ENCODE measurements at places on chromosomes 16 and 17.

GRCh38 chr17:48551214-48551555, 6.3 kb upstream of the HOXB2 start:
- DNase-seq: no peak

DNA sequence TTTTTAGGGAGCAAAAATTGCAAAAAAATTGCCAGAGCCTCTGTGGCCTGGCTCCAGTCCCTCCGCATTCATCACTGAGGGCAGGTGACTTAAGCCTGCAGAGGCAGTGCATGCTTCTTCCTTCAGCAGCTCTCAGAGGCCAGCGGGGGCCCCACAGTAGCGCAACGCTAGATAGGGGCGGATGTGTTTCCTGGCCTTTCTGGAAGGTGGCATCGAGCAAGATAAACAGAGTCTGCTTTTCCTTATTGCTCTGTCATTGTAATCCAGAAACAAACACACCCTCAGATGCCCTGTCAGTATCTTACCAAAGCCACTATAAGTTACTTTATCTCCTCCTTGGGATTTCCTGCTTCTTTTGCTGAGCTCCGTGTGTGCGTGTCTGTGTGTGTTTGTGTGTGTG, 75.5 kb upstream of the IRX6 start:
- DNase-seq: no peak

- no peak for DNase-seq
Observed at GRCh38 chr16:57825298-57826044, 23.2 kb upstream of the KIFC3 start.

- no peak for DNase-seq
Observed at GRCh38 chr16:54673313-54673712, 257.4 kb upstream of the IRX5 start.

GRCh38 chr16:54806378-54806777, 124.3 kb upstream of the IRX5 start:
- DNase-seq: no peak

GRCh38 chr17:9544221-9544620, 31.4 kb downstream of the STX8 start:
- DNase-seq: no peak

DNA sequence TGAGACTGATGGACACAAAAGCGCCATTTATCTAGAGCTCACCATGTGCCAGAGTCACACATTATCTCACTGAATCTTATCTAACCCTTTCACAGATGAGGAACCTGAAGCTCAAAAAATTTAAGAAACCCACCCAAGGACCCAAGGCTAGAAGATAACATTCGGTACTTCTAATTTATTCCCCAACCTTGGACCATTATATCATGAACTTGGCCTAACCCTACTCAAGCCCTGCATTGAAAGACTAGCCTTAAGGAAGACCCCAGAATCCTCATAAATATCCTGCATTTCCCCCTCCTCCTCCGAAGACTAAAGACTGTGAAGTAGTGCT, 548 bp upstream of the DYNC1LI2 start:
- no peak for DNase-seq

- no peak for DNase-seq
Observed at GRCh38 chr16:27169511-27170071, 33.7 kb upstream of the KDM8 start.

DNA sequence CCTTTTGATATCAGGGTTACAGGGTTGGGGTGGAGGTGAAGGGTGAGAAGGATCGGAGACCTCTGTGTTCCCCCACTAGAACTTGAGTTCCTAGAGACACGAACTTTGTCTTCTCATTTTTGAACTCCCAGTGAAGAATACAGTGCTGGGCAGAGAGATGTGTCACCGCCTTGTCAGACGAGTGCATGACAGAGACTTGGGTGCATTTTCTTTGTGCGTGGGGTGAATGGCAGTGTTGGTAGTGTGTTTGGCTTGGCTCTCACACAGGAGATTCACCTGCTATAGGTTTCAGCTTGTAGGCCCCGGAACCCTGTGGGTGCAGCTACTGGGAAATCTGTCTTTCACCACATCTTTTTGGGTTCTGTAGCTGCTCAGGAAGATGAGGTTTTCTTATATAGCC, 40.0 kb upstream of the CCR7 start:
- no peak for DNase-seq

DNA sequence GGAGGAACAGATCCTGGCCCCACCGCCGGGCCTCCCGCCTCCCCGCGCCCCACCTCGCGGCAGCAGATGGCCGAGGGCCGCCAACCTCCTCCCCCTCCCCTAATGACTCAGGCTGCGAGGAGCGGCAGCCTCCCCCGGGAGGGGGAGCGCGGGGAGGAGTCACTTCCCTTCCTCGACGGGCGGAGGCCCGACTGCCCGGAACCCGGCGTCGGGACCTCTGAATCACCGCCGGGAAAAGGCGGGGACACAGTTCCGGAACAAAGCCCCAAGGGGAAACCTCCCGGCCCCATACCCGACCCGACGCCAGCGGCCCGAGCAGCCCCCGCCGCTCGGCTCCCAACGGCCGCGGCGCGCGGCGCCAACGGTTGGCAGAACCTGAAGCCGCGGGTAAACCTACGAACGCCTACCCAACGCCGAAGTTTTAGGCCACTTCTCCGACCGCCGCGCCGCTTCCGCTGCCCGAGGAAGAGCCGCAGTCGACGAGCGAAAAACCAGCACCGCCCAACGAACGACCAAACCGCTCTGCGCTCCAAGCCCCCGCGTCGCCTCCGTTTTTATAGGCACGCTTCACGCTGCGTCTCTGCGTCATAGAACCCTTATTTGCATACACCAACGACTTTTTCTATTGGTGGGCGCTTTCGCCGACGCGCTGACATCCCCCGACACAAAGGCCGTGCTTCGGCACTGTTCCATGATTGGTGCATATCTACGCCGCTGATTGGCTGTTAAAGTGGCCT, 5.2 kb upstream of the UNK start:
- DNase-seq: peak; percentile 97

DNA sequence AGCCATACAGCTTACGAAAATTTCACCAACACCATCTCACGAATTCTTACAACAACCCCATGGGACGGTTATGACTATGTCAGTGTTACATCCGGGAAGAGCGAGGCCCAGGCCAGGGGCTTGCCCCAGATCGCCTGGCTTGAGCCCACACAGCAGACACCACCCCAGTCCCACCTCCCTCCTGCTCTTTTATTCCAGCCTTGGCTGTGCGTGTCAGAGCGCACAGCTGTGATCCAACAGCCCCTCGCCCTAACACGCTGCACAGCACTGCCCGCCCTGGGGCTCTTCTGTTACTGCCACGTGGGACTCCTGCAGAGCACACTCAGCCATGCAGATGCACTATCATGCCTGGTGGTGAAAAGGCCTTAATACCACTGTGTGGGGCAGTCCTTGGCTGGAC, 127.9 kb downstream of the ENGASE start:
- no peak for DNase-seq

GRCh38 chr16:60771138-60771537, 1265.1 kb downstream of the CDH8 start:
- DNase-seq: no peak

DNA sequence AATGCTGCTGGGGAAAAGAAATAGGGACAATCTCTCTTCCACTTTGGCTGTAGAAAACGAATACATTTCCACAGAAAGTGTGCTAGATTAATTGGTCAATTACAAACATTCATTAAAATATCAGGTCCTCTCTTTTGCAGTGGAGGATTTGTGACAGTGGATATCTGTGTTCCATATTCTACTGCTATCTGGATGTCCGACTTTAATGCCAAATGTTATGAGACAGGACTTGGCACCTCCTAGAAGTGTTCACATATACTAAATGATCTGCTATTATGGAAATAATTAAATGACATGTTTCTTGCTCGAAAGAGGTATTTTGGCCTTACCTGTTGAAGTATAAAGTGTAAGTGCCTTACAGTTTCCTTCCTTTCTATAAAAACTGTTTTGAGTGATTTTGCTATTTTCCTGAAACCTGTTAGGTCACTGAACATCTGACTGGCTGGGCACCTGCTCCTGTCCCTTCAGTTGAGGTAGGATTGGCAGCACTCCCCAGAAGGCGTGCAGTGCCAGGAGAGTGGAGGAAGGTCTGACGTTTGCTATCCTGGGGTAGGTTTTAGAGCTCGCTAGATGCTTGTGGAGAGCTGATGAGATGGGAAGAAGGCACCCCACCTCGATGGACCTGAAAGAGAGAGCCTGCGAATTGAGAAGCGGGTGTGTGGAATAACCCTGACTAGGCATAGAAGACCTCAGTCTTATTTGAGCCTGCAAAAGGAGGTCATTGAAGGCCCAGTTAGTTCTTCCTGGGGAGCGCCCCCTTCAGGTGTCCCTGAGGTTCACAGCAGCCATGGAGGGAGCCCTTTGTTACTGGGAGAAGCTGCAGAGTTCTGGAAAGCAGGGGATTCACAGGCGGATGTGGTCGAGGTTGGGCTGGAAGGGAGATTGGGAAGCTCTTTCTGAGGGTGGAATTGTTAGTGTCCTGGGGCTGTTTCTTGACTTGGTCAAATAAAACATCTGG, 159.4 kb upstream of the ZNF267 start:
- no peak for DNase-seq

DNA sequence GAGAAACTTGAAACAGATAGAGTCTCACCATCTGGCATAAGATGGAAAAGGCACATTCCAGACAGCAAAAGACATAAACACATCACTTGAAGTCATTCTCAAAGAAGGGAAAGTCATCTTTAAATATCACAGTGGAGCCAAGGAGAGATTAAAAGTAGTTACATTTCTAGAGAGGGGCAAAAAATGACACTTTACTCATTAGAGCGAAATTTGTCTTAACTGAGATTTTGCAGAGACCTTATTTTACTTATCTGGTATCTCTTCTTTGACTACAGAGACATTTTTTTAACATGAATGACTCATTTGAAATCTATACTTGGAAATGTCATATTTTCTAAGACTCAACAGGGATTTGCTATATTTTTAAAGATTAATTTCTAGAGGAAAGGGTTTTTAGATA, 339.0 kb upstream of the KIF2B start:
- no peak for DNase-seq

GRCh38 chr16:88810912-88811768, 588 bp downstream of the APRT start:
- peak; percentile 81 for DNase-seq

DNA sequence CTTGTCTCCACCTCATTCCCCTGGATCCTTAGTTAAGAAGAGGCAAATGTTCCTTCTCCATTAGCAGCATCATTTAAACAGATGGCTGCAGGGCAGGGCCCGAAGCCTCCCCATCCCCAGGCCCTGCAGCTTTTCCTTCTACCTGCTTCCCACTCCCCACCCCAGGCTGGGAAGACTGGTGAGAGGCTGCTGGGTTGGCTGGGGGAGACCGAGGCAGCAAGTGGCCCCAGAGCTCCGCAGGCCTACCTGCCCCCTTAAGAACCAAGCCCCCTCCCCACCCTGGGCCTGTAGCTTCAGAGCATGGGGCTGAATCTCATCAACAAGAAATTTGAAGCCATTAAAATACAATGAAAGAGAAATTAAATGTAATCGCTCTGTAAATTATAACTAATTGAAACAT, 22.1 kb upstream of the RPL38 start:
- no peak for DNase-seq

DNA sequence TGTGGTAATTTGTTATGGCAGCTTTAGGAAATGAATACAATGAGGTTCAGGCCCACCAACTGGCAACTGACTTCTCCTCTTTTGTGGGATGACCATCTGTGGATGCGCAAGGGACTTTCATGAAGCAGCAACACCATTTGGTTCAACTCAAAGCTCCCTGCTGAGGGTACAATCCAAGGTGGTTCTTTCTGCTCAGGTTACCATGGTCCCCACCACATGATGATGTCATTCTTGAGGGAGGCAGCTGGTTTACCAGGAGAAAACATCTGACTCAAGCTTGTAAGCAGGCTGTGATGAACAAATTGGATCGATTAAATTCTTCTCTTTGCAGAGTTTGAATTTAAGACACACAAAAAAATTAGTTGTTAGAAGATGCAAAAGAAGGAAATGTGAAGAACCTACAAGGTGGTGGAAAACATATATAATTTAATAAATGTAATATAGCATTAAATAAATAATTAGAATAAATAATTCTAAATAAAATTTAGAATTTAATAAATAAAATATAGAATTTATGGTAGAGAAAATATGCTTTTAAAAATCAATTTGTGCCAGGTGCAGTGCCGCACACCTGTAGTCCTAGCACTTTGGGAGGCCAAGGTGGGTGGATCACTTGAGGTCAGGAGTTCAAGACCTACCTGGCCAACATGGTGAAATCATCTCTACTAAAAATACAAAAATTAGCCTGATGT, 67.6 kb upstream of the ANKFN1 start:
- DNase-seq: no peak

- DNase-seq: no peak
Observed at GRCh38 chr17:37607637-37608331, 1.4 kb downstream of the SYNRG start.

GRCh38 chr17:80439499-80439898, 24.5 kb downstream of the ENDOV start:
- DNase-seq: no peak

DNA sequence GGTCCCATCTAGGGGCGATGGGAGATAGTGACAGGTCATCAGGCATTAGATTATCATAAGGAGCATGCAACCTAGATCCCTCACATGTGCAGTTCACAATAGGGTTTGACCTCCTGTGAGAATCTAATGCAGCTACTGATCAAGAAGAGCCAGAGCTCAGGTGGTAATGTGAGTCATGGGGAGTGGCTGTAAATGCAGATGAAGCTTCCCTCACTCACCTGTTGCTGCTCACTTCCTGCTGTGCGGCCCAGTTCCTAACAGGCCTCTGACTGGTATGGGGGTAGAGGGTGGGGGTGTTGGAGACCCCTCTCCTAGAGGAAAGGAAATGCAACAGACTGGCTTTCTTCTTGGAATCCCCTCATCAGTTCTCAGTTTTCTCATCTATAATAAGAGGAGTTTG, 131.4 kb downstream of the CA10 start:
- DNase-seq: no peak

GRCh38 chr16:695355-696089, 5.3 kb upstream of the WDR24 start:
- peak; percentile 52 for DNase-seq

DNA sequence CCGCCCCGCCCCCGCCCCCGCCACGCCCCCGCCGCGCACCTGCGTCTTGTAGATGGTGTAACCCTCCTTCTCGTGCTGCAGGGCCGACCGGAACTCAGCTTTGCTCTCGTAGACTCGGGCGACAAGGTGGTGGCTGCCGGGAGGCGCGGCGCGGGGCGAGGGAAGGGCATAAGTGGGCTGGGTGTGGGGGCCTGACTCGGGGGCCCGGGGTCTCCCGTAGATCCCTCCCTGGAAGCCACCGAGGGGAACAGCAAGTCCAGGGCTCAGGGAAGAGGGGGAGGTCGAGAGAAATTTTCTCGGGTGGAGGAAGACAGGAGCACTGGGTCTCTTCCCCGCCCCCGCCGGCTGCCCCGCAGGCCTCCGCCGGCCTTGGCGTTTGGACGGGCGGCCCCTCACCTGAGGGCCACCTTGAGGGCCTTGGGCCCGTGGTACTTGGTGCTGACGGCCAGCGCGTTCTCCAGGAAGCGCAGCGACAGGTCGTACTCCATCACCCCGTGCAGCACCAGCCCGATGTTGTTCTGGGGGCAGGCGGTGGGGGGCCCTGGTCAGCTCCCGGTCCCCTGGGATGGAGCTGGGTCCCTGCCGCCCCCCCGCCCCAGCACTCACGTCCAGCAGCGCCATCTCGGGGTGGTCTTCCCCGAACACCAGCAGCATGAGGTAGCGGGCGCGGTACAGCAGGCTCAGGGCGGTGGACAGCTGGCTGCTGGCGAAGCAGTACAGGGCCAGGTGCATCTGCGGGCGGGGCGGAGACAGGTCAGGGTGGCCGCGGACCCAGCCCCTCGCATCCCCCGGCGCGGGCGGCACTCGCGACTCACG, 19.4 kb downstream of the CLUH start:
- no peak for DNase-seq

GRCh38 chr16:30780549-30780948, 6.5 kb downstream of the ZNF629 start:
- DNase-seq: no peak

All from anterior cingulate cortex (tissue), 58 donors.